ENCODE measurements at places on chromosomes 3 and 15. TPM values are rescaled to one million over a fixed set of nuclear protein-coding genes. Genes with fewer than 3 reads are reported as not detected.
A peak's percentile ranks its signal among the peaks of the same experiment; 100 is the strongest.

GRCh38 chr3:128969993-128970739 lies 23.7 kb downstream of the CFAP92 start:
- peaks cover 10% of the 10 kb centered on the region for H3K4me1 ChIP-seq
- H3K27me3 ChIP-seq = peaks cover 9% of the 10 kb centered on the region
- no peak overlapping the region for H3K4me3 ChIP-seq

DNA sequence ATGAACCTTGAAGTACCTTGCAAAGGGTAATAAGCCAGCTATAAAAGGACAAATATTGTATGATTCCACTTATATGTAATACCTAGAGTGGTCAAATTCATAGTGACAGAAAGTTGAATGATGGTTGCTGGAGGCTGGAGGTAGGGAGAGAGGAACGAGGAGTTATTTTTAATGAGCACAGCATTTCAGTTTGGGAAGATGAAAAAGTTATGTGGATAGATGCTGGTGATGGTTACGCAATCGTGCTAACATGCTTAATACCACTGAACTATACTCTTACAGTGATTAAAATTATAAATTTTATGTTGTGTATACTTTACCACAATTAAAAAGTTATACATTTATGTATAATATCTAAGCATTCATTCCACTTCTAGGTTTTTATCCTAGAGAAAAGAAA lies 168.6 kb downstream of the GRM7 start:
- no peak for DNase-seq
- H3K4me1 ChIP-seq = no peaks in the 10 kb centered on the region
- H3K4me3 ChIP-seq = no peak overlapping the region
- no peak overlapping the region for H3K27ac ChIP-seq

GRCh38 chr15:82228750-82229149 lies 33.8 kb downstream of the EFL1 start:
- H3K27ac ChIP-seq = no peak overlapping the region
- H3K27me3 ChIP-seq = no peaks in the 10 kb centered on the region
- H3K36me3 ChIP-seq = peaks cover 19% of the 10 kb centered on the region
- H3K4me1 ChIP-seq = peaks cover 23% of the 10 kb centered on the region
- H3K4me3 ChIP-seq = no peak overlapping the region
- DNase-seq = no peak

C3orf85 gene
- not detected for total RNA-seq

CLDN18 gene
- not detected for total RNA-seq

CKMT1A gene
- 0.16 TPM for total RNA-seq

GRCh38 chr15:77001966-77002365 lies 7.0 kb downstream of the PSTPIP1 start:
- H3K4me3 ChIP-seq = peak overlapping the region; percentile 80
- peak overlapping the region; percentile 96 for H3K27ac ChIP-seq
- peaks cover 97% of the 10 kb centered on the region for H3K4me1 ChIP-seq
- no peak for DNase-seq
- peaks cover 71% of the 10 kb centered on the region for H3K36me3 ChIP-seq

REC114 gene
- total RNA-seq = not detected

TUSC7 gene
- total RNA-seq = not detected
